ENCODE measurements at places on chromosomes 1 and 21.

DNA sequence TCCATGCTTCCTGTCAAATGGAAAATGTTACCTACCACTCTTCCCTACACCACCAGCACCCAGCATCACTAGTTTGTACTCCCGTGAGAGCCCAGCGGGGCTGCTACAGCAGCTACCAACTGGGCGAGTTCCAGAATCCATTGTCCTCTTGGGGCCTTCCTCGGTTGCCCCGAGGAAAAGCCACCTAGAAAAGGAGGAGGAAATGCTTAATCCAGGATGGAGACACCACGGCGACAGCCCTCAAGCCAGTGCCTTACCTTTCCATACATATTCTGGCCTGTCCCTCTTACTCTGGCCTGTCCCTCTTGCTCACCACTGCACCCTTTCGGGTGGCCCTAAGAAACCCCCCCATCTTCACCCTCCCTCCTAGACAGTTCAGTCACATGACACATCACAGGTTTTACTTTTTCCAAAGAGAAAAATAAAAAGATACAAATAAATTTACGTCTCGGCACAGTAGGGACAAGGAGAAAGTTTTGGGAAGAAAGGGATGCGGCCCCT lies 478 bp downstream of the RIT1 start:
- no peak for DNase-seq

DNA sequence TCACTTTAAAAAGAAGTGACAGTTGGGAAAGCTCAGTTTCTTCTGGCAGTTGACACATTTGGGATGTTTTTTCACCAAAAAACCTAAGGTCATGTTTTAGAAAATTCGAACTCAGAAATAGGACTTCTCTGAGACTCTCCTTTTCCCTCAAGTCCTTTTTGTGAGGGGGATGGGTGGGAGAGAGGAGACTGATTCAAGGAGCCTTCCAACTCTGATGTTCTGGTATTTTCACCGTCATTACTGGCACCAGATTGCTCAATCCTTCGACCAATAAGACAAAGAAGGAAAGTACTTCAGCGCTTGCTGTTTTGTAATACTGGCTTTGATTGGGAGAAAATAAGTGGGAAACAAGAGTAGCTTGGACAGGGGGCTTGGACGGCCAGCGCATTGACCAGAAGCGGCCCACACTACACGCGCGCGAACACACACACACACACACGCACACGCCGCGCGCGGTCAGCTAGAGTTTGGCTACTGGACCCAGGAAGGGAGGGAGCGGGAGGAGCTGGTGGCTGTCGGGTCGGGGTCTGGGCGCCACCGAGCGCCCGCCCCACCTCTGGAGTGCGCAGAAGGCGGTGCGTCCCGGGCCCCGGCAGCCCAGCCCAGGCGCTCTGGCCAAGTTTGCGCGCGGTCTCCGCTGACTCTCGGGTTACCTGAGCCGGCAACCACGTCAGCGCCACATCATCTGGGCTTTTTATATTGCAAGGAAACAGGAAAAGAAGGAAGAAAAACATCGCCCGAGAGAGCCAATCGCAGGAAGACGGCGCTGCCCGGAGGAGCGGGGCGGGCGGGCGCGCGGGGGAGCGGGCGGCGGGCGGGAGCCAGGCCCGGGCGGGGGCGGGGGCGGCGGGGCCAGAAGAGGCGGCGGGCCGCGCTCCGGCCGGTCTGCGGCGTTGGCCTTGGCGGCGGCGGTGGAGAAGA lies at the start of gene KCNK1:
KCNK1 (plus strand) TSS at position 855 of the 921 bp plus-strand sequence; CDS start at position 921, 66 bp downstream.
- peak; percentile 65 for DNase-seq

GRCh38 chr1:153626904-153627714 lies at the start of gene S100A13:
Gene S100A13 (minus strand): TSS chr1:153627505. CDS start chr1:153626472, 1,033 bp downstream.
- DNase-seq = peak; percentile 81

DNA sequence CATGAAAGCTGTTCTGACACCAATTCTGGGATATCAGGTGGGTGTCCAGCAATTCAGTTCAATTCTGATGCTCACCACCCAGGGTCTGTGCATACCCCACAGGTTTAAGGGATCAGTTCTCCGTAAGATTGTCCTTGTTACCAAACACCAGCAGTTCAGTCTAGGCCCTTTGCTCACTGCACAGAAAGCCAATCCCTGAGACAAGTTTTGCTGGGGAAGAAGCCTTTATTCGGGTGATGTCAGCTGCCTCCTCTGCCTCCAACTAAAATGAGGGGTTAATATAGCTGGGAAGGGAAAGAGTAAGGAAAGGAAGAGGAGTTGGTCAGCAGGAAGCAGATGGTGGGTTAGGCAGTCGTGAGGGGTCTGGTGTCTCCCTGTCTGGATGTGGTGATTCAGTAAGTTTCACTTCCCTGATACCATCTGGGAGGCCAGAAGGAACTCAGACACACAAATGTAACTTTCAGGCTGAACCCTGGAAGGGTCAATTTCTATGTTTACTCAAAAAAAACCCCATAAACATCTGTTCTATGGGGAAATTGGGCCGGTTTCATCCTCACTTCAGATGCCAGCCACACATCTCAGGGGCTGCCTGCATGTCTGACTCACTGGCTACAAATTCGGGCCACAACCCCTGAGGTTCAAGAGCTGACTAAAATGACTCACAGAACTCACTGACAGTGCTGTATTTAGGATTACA lies 83.3 kb upstream of the PGBD5 start:
- DNase-seq = peak; percentile 22

- DNase-seq = no peak
Measured at GRCh38 chr1:110860174-110860573, 12.8 kb upstream of the CD53 start.

- DNase-seq = no peak
Measured at GRCh38 chr1:184190616-184191015, 139.1 kb downstream of the TSEN15 start.

DNA sequence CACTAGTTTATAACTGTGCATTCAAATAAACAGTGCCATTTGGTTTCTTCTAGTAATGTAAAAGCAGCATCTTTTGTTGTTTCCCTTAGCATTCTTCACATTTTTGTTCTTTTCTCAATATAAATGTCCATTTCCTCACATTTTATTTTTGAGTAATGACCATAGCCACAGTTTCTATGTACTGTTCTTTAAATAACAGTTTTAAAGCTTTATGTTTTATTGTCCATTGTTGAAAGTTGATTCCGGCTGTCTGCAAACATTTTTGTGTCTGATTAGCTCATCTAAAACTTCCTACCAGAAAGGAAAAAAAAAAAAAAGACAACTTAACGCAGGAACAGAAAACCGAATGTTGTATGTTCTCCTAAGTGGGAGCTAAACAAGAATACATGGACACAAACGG lies 139.7 kb downstream of the MAGI3 start:
- DNase-seq = no peak

GRCh38 chr1:221419513-221420095 lies 322.3 kb downstream of the DUSP10 start:
- peak; percentile 91 for DNase-seq

DNA sequence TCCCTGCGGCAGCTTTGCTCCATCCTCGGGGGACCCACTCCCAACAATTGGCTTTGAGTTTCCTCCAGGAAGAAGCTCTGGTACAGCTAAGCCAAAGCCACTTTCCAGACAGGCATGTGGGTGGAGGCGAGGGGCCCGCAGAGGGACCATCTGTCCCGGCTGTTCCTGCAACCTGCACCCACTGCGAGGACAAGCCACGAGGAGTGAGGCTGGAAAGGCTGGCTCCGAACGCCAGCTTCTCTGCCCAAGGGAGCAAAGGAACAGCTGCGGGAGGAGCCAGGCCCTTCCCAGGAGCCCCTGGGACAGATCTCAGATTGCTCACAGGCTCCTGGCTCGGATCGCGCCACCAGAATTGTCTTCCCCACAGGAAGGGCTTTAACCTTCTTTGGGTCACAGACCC lies 28.3 kb upstream of the PEF1 start:
- no peak for DNase-seq

DNA sequence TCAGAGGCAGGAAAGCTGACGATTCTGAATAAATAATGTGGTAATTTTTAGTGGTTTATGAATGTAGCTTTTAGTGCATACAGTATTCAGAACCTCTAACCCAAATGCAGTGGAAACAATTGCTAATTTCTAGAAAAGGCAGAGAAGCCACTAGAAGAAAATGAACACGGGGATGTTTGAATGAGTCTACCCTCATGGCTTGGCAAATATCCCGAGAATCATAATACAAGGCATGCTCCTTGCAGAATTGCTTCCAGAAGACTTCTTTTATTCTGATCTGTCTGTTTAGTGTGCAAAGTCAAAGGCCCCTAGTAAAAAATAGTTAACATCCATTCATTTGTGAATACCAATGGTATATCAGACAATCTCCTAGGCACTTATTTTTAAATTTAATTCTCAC lies 246.8 kb downstream of the LMO4 start:
- DNase-seq = peak; percentile 6

GRCh38 chr1:8145545-8146202 lies 119.6 kb upstream of the ERRFI1 start:
- DNase-seq = no peak

DNA sequence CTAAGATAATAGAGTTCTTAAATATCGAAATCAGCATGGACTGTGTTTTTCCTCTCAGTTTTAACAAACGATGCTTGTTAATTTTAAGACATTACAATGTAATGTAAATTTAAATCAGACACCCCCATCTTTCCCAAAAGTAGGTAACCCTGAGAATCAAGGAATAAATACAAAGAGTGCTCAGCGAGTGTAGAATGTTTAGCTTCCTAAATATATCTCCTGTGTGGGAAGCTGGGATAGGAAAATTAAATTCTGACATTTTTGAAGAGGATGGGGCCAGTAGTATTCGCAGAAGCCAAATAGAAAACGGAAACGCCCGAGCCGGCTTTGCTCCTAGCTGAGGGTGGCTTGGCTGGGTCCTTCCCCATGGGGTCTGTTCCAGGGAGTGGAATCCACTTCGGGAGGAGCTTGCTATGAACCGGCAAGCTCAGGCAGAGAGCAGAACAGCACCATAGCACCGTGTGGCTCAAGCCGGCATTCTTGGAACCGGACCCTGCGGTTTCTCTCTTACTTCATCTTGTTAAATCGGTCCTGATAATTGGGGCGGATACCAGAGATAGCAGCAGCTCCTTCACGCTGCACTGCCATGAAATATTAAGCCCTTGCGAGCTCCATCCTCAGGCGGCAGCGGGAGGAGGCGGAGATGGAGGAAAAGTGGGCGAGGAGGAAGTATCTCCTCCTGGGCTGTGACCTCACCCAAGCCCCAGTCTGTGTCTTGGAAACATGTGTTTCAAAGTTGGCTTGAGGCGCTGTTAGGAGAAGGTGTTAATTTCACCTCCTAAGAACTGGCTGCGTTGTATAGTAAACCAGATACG lies 24.9 kb downstream of the MAP3K7CL start:
- peak; percentile 33 for DNase-seq

DNA sequence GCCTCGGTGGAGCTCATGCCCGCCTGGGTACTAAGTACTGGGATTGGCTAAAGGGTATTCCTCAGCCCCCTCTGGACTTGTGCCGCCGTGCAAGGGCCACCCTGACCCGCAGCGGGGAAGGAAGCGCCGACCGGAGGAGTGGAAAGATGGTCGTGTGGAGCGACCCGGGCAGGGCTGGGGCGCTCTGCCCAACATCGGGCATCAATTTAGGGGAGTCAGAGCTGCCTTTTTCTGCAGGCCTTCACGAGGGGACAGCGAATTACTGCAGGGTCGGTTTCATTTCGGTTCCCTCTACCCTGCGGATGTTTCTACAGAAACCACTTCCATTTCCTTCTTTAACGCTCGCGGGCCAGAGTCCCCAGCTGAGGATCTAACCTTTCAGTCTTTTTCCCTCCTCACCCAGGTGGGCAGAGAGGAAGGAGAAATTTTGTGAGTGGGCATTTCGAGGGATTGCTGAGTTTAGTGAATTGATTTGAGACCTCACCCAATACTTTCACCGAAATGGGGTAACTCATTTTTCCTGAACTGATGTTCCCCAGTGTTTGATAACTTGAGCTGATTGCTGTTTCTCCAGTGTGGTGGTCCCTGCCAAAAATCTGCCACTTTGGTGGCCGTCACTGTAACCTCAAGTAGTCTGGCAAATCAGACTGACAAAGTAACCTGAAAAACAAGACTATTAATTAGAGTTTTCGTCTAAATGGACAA lies 1.1 kb downstream of the TOR1AIP1 start:
- DNase-seq = no peak

- no peak for DNase-seq
Measured at GRCh38 chr1:178548108-178548507, 35.2 kb downstream of the TEX35 start.

GRCh38 chr1:33876970-33877650 lies 13.2 kb downstream of the HMGB4 start:
- peak; percentile 92 for DNase-seq

DNA sequence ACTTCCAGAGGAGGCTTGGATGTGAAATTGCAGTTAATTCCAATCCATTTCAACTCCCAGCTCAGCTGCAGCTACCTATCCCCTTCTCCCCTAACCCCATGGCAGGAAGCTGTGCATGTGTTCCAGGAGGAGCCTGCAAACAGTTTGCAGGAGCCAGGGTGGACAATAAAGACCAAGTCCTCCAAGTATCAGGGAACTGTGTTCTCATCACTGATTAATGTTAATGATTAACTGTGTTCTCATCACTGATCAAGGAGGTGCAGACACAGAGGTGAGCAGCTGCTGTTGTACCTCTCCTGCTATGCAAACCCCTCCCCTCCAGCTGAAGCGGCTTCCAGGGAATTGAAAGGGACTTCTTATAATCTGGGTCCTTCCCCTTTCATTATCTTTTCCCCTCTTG lies 19.2 kb downstream of the CLDN19 start:
- no peak for DNase-seq

DNA sequence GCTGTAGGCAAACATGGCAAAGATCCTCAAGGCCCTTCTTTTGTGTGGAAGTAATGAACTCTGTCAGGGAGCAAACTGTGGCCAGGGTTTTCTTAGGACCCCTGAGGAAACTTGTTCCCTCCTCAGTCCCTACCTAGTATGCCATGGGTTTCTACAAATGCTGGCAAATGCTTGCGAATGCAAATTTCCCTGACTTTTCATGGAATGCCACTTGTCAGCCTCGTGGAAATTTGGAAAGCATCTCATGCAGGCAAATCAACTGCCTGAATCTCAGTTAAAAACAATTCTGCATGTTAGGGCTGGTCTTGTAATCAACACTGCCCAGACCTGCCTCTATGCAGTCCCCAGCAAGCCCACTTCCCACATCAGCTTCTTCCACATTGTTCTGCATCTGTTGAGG lies 334.9 kb upstream of the AJAP1 start:
- no peak for DNase-seq

- DNase-seq = no peak
Measured at GRCh38 chr1:113662101-113662500, 97.2 kb downstream of the PHTF1 start.

DNA sequence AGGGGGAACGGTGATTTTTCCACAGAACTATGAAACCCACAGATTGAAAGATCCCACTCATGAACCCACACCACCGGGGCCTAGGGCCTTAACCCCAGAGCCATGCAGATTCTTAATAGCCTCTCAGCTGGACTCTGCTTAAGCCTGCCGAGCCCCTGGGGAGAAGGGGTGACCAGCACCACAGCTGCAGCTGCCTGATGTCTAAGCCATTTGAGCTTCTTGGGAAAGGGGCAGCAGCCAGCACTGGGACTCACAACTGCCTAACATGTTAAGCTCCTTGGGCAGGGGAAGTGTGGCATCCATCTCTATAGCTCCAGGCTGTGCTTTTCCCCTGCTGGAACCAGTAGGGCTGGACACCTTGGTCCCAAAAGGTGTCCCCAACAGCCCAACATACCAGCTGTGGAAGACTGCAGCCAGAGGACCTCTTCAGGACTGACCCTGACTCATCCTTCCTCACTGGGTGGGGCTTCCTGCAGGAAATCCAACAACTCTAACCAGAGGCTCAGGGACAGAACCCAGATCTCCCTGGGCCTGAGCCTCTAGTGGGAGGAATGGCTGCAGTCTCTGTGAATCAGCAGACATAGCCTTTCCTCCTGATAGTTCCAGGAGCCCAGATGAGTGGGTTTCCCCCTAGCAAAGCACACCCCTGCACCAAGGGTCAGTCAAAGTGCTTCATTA lies 34.6 kb upstream of the FMO3 start:
- no peak for DNase-seq
